Upper lobe of right lung (tissue), 1 donor: ENCODE measurements at places on chromosomes 5 and 9. TPM values are rescaled to one million over a fixed set of nuclear protein-coding genes. Genes with fewer than 3 reads are reported as not detected.

- DNase-seq, result no peak
Measured at GRCh38 chr9:38288502-38288901, 104.0 kb upstream of the ALDH1B1 start.

DNA sequence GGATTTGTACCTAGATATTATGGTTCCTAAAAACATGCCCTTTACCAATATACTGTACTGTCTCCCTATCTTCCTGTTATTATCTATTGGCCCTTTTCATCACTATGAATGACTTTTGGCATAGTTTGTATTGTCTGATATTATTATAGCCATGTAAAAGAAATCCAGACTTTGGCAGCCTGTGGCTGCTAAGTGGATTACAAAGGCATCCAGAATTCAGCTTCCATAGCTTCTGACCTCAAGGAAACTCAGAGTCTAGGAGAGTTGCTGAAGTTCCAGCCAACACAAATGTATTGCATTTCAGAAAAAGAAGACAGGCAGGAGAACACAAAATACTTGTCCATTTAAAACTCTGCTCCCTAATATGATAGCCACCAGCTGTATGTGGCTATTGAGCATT lies 319.2 kb upstream of the MPDZ start:
- no peak for DNase-seq

DNA sequence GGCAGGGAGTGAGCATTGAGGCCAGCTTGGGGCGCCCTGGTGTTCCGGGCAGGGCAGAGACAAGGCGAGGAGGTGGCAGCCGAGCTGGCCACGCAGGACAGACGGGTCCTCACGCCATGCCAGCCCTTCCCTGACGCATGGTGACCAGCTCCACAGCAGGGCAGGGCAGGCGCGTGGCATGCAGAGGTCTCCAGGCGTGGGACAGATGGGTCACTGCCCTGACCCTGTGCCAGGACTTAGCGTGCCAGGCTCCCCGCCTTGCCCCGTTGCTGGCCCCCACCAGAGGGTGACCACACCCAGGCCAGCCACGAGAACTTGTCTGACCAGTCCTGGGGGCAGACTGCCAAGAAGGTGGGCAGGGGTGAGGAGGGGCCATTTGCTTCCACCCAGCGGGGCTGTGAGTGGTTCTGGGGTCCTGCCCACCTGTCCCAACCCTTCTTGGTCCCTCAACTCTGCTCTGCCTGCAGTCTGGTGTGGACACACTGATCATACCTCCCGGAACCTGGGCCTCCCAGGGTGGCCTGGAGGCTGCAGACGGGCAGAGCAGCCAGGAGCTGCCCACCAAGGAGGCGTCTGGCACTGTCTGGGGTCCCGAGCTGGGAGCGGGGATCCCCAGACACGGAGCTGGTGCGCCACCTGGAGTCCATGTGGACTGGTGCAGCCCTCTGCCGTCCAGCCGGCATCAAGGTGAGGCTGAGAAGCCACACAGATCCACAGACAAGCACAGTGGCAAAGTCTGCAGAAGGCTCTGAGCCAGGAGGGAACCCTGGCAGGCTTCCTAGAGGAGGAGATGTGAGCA lies at the start of gene RNF224:
Gene RNF224, plus strand, starts transcription at position 449 of the 799 bp plus-strand sequence. CDS start 834 bp downstream, outside the sequence.
- peak; percentile 93 for DNase-seq

The TAF1L gene
- not detected for total RNA-seq

The LCP2 gene
- total RNA-seq, result 83.1 TPM

DNA sequence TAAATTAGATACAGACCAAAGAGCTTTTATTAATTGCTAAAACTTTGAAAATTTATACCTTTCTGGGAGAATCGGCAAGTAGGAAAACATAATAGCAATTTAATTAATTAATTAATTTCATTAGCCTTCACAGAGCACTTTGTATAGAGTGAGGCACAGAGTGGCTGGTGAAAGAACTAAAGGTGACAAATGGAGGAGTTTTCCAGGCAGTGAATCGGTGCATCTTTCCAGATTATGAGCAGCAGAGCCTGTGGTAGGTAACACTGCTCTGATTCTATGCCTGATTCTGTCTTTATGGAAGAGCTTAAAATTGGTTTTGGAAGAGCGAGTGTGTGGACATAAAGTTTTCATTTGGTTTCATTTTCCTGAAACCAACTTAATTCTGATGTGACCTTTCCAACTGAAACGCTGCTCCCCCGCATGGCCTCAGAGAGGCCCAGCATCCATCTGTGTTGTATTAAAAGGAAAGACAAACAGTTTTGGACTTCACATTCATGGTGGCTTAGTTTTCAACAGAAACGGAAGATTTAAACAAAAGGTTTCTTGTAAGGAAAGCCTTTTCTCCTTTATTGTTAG lies 188.9 kb upstream of the RPS23 start:
- no peak for DNase-seq

DNA sequence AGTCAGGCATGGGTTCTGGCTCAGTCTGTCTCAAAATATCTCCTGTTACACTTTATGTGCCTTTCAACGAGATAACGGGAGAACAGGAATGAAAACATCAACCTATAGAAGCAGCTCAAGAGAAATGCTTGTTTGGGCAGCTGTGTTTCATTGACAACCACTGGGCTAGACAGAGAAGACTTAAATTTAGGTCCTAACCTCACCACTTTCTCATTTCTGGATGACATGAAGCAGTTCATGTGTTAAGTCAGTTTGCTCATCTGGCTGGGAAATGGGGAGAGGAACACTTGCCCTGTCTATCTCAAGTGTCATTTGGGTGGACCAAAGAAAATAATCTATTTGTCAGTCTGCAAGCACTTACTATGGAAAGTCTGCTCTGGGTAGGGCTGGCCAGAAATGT lies 66.7 kb upstream of the PCA3 start:
- no peak for DNase-seq

- DNase-seq, result no peak
Measured at GRCh38 chr5:134149571-134150303, 27.0 kb downstream of the SKP1 start.

GRCh38 chr5:138354926-138355378 lies 2.5 kb downstream of the KDM3B start:
- DNase-seq, result no peak

DNA sequence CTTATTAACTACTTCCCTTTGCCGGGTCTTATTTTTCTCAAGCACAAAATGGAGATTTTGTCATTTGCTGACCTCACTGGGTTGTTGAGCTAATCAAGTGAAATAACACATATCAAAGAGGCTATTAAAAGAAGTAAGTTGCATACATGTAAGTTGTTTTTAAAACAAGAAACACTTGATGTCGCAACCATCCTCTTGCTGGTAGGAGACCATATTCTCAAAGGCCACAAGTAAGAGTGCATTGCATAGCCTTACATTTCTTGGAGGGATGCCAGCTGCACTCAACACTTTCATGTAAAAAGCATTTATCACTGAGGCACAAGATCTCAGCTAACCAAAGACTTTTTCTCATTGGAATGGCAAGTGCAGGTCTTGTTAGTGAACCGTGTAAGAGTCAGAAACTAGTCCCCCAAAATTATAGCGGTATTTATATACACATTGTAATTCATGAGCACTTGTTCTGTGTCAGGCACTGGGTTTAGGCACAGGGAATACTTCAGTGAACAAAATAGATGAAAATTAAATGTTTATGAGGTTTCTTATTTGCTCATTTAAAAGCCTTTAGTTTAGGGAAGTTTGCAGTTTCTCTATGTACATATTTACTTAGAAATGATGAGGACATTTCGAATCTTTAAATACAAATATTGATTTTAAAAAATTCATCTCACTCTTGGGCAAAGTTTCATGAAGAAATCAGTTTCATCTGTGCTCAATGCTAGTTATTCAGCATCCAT lies 72.0 kb downstream of the ZFAND5 start:
- no peak for DNase-seq

The CER1 gene
- not detected for total RNA-seq

DNA sequence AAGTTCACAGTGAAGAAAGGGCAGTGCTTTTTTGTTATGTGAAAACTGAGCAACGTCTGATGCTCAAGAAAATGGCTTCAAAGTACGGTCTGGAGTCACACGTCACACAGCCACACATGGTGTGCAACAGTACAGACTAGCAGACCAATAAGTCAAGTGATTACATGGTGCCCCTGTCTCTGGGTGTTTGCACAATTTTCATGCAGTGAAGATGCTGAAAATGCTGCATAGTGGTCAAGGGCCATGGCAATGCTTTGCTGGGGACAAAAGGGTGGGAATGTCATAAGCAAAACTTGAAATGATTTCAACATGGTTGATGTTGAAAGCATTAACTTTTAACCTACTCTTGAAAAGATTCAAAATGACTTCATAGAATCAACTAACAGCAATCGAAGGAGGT lies 231.2 kb downstream of the EBF1 start:
- DNase-seq, result no peak
